ENCODE measurements at places on chromosomes 1 and 21. TPM values are rescaled to one million over a fixed set of nuclear protein-coding genes. Genes with fewer than 3 reads are reported as not detected.
A peak's percentile ranks its signal among the peaks of the same experiment; 100 is the strongest.

DNA sequence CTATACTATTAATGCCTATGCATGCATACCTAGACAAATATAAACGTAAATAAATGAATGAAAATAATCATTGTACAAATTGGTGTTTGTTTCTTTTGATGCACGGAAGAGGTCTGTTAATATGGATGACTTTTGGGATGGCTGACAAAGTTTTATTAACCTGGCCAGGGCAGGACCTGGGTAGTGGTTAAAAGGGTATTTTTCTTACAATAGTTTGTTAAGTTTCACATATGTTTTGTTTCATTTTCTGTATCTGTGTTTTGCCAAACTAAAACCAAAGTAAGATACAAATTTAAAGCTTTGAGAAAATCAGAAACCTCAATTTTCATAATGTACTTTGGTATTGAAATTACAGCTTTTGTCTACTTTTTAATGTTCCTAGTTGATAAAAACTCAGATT, 222.7 kb upstream of the OLFM3 start:
- no peak for DNase-seq

GRCh38 chr1:81345110-81345509, 455.6 kb upstream of the ADGRL2 start:
- no peak for DNase-seq

GRCh38 chr21:15104470-15104869, 39.7 kb upstream of the NRIP1 start:
- no peak for DNase-seq

DNA sequence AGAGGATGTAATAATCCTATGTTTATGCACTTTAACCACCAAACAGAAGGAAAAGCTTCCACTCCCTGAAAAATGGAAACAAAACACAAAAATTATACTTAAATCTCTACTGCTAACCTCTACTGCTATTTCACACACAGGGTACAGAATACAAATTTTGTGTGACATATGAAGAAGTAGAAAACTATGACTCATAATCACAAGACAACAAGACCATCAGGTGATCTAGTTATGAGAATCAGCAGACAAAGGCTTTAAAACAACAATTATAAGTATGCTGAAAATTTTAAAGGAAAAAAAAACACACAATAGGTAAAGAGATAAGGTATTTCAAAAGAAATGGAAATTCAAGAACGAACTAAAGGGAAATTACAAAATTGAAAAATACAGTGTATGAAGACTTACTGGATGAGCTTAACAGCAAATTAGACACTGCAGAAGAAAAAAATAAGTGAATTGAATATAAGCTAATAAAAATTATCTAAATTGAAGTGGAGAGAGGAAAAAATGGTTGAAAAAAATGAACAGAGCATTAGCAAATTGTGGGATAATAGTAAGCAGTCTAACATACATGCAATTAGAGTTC, 13.6 kb upstream of the NAV1 start:
- DNase-seq, result no peak

The HPCAL4 gene
- total RNA-seq, result 5.2 TPM

GRCh38 chr1:232303222-232303620, 326.7 kb downstream of the SIPA1L2 start:
- no peak for DNase-seq

The FMO3 gene
- total RNA-seq, result 19.3 TPM

DNA sequence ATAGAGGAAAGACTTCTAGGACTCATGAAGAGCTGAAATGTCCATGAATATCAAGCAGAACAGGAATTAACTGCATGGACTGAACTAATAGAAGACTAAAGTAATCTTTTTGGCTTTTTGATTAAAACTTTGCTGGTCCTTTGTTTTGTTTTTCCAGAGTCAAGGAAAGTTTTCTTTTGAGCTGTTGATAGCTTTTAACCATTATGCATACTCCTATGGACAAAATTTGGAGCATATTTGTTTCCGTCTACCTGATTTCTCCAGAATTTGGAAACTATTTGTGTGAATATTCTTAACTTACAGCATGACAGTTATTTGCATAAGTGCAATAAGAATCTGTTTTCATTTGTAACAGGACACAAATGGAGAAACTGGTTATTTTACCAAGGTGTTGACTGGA, 24.5 kb upstream of the CYP4B1 start:
- no peak for DNase-seq

GRCh38 chr1:52906135-52906603, 15.4 kb downstream of the ECHDC2 start:
- DNase-seq, result no peak

GRCh38 chr21:46212721-46213484, 15.7 kb downstream of the LSS start:
- peak; percentile 5 for DNase-seq

DNA sequence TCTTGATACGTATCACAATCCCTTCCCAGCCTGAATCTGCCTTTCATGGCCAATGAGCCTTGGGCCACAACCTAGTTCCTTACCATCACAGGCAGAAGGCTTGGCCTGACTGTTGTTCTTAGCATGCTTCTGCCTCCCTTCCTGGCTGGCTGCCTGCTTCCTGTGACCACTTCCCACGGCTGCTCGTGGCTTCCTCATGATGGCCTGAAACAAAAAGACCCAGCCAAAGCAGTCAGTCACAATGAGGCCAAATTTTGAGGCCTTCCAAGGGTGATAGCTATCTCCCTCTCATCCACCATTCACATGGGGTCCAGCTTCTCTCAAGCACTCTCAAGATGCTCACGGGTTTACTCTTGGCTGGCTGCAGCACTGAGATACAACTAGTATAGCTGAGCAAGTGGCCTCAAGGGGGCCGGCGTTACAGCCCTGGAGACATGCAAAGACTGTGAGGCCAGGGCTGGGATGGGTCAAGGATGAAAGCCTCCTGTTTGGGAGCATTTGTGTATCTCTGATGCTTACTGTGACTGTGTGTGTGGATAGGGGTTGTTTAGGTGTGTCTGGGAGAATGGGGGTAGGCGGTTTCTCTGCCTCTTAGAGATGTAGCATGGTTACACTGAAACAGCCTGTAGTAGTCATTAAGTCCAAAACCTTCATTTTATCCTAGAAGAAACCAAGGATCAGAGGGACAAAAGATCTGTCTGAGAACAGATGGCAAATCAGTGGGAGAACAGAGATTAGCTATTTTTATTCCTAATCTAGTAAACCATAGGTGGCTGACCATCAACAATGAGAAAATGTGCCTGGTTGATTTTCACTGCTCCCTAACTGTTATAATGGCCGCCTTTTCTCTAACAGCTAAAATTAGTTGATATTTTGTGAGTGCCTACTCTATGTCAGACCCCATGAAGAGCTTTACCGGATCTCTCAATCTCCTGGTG, 5.4 kb upstream of the TOE1 start:
- DNase-seq, result peak; percentile 40

DNA sequence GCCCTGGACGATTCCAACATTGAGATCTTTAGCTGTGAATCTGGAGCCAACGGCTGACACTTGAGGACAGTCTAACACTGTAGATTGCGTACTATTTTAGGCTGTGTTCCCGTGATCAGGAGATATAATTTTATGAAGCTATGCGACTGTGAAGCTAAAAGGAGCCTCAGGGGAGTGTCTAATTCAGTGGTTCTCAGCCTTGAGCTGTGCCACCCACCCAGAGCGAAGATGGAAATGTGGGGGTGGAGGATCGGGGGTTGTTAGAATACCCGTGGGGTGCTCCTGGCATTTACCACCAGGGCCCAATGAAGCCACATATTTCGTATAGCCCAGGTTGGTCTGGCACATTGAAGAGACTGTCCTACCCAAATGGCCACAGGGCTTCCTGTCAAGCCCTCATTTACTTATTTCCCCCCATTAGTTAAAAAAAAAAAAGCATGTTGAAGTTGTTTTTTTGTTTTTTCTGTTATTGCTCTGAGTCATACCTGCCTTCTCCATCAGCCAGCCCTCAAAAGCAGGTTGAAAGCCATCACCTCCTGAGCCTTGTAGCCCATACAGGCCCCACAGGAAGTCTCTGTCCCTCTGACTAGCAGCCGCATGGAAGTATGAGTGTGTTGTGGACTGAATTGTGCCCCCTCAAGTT, 141.7 kb downstream of the GALNT2 start:
- DNase-seq, result no peak

DNA sequence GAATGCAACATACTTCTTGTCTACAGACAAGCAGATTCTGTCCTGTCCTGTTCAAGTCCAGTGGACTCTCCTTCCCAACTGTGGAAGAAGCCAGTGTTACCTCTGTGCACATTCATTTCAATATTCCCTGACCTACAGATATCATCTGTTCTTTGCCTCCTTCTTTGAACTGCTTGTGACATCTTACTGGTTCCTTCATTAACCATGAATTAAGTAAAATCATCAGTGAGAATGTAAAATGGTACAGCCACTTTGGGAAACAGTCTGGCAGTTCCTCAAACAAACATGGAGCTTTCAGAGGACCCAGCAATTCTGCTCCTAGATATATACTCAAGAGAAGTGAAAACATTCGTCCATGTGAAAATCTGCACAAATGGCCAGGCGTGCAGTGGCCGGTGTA, 6.8 kb downstream of the SRARP start:
- DNase-seq, result no peak

The DPYD gene
- 41.6 TPM for total RNA-seq

DNA sequence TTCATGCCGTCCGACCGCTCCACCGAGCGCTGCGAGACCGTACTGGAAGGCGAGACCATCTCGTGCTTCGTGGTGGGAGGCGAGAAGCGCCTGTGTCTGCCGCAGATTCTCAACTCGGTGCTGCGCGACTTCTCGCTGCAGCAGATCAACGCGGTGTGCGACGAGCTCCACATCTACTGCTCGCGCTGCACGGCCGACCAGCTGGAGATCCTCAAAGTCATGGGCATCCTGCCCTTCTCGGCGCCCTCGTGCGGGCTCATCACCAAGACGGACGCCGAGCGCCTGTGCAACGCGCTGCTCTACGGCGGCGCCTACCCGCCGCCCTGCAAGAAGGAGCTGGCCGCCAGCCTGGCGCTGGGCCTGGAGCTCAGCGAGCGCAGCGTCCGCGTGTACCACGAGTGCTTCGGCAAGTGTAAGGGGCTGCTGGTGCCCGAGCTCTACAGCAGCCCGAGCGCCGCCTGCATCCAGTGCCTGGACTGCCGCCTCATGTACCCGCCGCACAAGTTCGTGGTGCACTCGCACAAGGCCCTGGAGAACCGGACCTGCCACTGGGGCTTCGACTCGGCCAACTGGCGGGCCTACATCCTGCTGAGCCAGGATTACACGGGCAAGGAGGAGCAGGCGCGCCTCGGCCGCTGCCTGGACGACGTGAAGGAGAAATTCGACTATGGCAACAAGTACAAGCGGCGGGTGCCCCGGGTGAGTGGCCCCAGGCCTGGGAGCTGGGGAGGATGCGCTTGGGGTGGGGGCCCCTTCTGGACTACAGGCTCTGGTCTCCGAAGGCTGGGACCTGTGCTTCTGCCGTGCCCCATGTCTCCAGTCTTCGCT, 1.1 kb downstream of the SKI start:
- DNase-seq, result peak; percentile 93

The KCNE2 gene
- total RNA-seq, result not detected

Data from kidney (tissue), 22 donors.